HEK293T (cell line): ENCODE measurements at places on chromosomes 12 and 14.

GRCh38 chr14:52044791-52045522 lies 23.9 kb downstream of the NID2 start:
- no peak for DNase-seq

GRCh38 chr14:102764220-102764671 lies 13.0 kb upstream of the TRAF3 start:
- DNase-seq: no peak

DNA sequence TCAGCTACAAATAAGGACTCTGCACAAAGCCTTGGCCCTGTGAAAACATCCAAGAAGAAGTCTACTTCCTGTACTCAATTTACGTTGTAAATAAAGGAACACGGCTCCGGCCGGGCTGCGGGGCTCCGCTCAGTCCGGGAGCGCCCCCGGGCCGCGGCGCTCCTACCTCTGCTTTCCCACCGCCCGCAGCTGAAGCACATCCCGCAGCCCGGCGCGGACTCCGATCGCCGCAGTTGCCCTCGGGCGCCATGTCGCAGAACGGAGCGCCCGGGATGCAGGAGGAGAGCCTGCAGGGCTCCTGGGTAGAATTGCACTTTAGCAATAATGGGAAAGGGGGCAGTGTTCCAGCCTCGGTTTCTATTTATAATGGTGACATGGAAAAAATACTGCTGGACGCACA lies 502.3 kb upstream of the FOXG1 start:
- DNase-seq: peak; percentile 12

GRCh38 chr14:88533064-88533602 lies 21.7 kb downstream of the PTPN21 start:
- no peak for DNase-seq

DNA sequence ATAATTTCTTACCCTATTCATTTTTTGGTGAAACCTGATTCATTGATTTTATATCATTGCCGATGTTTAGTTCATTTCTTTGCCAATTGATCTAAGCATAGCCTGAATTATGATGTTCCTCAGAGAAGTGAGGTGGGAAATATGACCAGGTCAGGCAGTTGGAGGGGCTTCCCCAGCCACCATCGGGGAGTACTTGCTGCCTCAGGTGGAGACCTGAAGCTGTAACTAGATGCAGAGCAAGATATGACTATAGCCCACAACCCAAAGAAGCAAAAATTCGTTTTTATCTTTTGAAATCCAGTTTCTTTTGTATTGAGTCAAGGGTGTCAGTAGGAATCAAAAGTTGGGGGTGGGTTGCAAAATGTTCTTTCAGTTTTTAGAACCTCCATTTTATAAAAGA lies 7.9 kb downstream of the PTGDR start:
- DNase-seq: no peak

GRCh38 chr12:15526033-15526432 lies 203.7 kb downstream of the PTPRO start:
- DNase-seq: no peak

DNA sequence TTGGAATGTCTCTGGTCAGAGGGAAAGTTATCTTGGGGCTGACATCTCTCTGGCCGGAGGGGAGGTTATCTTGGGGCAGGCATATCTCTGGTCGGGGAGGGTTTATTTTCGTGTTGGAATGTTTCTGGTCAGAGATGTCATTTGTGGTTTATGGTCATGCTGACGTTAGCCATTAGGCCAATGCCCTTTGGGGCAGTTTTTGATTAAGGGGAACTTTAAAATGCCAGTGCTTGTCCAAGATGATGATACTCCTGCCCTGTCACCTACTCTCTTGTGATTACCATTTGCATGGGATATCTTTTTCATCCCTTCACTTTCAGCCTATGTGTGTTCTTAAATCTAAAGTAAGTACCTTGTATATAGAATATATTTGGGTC lies 29.0 kb upstream of the A2M start:
- DNase-seq: no peak

- no peak for DNase-seq
Observed at GRCh38 chr12:53502331-53502730, 1.2 kb downstream of the TARBP2 start.

- DNase-seq: no peak
Observed at GRCh38 chr14:68885226-68886108, 92.6 kb upstream of the ZFP36L1 start.

DNA sequence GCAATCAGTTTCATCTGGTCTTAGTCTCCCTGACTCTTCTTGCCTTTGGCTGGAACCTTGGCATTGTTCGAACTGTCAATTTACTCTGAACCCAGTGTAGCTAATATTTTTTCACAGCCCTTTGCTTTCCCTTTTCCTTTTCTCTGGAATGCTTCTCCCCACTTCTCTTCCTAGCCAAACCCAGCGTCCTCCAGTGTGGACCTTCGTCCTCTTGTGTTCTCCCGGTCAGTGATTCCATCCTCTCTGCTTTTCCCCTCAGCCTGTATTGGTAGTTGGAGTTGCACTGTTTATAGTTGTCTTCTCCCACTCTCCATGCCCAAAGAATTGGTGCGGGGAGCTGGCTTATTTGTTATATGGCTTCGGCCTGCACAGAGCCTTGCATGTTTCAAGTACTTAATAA lies 9.4 kb downstream of the ACVR1B start:
- DNase-seq: no peak

DNA sequence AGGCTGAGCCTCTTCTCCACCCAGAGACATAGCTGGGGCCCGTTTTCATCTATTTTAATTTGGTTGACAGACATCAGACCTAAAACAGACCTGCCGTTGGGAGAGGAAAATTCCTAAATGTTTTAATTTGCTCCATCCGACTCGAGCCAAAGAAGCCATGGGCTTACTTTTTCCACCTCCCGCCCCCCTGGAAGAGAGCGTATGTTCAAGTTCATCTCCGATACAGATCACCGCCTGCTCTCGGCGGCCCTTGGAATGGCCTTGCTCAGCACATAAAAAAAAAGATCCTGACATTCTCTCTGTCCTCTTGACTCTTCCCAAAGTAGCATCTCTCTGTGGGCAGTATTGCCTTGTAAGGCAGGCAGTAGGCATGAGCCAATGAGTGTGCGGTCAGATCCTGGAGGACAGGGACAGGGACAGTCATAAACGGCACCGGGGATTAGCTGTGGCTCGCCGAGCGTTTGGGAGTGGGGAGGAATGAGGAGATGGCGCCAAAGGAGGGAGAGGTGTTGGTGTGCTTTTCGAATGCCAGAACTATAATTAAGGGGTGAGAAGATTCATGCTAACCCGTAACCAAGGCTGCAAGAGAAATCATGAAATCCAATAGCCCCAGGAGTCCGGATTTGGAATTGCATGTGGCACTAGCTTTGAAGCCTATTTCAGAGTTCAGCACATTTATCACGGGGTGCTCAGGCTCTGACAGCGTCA lies 47.9 kb upstream of the MEG3 start:
- no peak for DNase-seq

DNA sequence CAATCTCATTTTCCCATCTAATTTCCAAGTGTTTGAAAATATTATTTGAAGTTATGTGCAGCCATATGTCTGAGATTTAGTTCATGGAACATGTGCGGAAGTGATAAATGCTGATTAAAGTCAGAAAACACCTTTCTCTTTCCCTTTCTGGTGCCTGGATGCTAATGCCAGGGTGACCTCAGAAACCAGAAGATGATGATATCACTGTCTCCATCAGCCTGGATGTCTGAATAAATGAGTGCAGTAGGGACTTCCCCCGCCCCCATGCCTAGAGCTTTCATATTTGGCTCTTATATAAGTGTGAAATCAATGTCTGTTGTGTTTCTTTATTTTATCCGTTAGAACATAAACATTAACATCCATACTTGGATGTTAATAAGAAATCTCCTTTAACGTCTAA lies 261.9 kb upstream of the LRIG3 start:
- DNase-seq: no peak
